ENCODE measurements at places on chromosomes 2 and 18. TPM values are rescaled to one million over a fixed set of nuclear protein-coding genes. Genes with fewer than 3 reads are reported as not detected.

DNA sequence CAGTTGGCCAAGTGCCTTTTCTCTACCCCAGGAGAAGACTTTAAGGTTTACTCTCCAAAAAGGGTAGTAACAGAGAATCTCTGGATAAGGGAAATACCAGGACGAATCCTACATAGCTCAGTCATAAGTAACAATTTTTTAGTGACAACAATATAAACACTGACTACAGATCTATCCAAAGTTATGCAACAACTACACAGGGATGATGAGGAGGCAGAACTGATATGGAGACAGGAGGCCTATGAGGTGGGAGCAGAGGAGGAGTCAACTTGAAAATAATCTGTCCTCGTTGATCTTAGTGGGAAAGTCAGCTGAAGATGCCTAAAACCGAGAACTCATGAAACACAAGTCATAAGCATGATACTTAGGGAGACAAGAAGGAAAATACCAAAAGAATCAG lies 40.2 kb downstream of the SLC35F5 start:
- DNase-seq: no peak

DNA sequence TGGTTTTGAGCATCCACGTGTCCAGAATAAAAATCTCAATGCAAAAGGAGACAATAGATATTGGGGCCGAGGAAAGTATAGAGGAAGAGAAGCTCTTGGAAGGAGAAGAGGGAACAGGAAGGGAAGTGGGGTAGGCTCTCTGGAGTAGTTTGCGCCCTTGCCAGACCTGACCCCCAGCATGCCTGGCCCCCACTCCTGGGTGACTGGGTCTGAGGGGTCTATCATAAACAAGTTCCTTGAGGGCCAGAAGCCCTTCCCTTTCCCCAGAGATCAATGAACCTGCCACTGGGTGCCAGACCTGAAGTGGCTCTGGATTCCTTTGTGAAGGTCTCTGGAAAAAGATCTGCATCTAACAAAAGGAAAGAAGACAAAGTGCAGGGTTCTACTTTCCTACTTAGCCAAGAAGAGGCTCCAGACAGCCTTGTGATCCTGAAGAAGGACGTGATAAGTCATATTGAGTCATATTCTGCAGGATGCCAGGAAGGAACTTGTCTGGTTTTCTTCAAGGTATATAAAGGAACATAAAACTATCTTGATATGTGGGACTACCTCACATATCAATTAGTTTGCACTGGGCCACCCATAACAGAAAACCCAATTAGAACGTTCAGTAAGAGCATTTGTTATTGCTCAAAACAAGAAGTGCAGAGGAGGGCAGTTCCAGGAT lies 18.7 kb upstream of the ATOH8 start:
- no peak for DNase-seq

- no peak for DNase-seq
Measured at GRCh38 chr2:8922431-8922830, 81.1 kb downstream of the MBOAT2 start.

GRCh38 chr2:227377467-227378351 lies 1.4 kb downstream of the TM4SF20 start:
- no peak for DNase-seq

DNA sequence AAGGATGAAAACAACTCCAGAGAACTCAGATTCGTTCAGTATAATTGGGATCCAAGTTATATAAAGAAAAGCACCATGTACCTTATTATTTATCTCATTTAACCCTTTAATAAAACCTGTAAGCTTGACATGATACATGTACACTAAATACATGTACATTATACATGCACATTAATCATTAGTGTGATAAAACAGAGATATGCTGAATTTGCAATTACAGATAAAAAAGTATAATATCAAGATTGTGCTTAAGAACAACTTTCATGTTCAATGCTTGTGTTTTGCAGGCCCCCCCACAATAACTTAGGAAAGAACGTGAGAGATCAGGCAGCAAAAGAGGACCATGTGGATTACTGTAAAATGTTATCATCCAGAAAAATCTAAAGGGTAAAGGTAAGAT lies 385.4 kb upstream of the GYPC start:
- DNase-seq: no peak

DNA sequence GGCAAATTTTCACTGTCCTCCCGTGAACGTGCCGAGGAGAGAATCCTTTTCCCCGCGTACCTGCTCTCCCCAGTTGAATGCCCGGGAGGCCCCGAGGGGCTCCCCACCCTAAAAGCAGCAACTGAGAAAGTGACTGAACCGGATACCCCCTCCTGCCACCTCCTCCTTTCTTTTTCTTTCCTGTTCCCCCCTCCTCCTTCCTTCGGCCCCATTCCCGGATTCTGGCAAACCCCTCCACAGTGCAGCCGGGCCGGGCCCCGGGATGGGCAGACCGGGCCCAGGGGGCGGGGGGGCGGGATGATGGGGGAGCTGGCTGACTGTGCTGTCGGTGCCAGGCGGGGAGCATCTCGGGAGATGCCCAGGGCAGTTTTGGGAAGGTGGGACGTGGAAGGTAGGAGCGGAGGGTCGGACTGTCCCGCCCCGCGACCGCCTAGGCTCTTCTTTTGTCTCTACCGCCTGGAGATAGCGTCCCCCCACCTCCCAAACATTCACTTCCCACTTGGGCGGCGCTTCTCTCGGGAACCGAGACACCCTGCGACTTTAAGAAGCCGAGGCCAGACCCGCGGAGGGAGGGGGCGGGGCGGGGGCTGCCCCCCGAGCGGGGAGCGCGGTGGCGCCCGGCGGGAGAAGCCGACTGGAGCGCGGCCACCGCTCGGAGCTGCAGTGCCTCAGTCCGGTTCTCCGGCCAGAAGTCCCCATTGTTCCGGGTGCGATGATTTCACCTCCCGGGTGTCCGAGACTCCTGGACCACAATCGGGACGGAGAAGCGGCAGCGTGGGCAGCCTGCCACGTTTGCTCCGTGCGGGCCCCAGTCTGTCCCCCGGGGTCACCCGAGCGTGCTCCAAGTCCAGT lies 8.2 kb downstream of the DLX2 start:
- DNase-seq: no peak

DNA sequence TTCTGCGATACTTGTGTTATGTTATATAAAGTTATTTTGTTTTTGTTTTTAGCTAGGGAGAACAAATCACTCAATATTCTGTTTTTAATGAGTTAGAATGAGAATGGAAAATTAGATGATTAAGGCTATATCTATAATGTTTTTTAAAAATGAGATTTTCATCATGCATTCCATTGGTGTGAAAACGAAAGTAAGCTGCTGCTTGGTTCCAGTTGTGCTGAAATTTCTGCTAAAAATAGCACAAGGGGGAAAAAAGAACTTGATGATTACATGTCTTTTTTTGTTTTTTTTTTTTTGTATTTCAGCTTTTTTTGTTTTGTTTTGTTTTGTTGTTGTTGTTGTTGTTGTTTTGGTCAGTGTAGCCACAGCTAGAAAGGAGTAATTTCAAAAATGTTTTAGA lies 242.6 kb upstream of the KCNJ3 start:
- DNase-seq: no peak

- DNase-seq: no peak
Measured at GRCh38 chr18:3411854-3412268, 38.1 kb upstream of the TGIF1 start.

DNA sequence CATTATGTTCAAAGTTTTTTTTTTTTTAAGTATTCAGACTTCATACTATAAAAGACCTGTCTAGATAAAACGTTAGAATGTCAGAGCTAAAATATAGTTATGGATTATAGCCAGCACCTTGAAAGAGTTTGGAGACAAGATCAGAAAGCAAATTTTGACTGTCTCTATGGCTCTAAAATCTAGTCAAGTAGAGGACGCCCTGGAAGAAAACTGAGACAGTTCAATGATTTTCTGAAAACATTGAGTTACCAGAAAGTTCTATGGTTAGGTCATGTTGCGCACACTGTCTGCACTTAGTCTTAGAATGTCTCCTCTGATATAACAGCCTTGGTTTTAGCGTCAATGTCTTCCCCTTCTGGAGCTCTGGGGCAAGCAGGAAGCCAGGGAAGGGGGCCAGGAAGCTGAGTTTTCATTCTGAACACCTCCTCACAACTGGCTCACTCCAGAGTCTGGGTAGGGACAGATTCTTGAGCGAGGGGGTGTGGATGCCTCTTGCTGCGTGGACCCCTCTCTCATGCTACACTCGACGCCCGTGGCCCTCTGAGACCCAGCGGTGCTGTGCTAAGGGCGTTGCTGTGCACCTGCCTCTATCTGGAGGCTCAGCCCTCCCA lies 99.5 kb downstream of the RNF144A start:
- no peak for DNase-seq

- no peak for DNase-seq
Measured at GRCh38 chr2:120354467-120354866, 8.5 kb downstream of the INHBB start.

DNA sequence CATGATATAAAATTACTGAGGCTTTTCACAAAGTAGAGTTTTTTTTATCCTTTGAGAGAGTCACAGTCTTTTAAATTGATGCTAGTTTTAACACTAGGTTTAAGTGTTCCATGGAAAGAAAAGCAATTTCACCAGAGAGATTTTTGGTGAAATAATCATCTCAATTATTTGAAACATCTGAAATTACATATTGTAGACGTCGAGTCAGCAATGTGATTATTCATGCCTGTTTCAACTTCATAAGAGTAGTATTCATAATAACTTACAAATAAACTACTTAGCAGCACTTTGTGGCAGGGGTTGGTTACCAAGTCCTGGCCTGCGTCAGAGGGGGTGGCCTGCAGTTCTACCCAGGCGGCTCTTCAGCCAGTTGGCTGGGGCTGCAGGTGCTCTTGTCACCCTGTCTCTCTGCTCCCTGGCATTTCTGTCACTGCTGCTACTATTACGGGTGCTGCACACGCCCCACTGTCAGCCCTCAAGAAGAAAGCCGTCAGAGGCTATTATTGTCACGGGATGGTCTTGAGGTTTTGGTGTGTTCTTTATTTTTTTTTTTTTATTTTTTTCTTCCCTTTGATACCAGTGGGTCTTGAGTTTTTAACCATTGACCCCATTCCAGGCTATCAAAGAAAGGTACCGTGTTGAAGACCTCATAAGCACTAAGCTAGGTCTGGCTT lies 50.4 kb downstream of the MALT1 start:
- no peak for DNase-seq

DNA sequence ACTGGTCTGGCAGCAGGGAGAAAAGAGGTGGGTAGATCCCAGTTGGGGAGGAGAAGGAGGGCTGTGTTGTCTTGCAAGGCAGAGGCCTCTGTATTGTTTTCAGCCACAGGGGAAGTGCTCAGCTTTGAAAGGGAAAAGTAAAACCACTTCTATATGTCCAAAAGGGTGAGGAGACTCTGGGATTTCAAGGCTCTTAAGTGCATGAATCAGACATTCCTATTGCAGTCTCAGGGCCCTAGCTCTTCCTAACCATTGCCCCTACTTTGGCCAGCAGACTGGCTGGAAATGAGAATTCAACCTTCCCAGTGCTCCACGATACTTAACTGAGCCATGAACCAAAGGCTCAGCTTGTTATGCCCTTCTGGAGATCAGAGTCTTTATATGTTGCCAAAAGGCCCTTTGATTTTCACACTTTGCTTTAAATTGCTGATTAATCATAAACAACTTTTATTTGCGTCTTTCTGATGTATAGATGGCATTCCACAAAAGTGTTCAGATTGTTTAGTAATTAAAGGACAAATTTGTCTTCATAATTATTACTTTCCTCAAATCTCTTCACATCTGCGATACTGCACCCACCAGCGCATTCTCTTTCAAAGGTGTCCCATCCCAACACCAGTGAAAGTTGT lies 313.8 kb upstream of the MMADHC start:
- DNase-seq: no peak

DNA sequence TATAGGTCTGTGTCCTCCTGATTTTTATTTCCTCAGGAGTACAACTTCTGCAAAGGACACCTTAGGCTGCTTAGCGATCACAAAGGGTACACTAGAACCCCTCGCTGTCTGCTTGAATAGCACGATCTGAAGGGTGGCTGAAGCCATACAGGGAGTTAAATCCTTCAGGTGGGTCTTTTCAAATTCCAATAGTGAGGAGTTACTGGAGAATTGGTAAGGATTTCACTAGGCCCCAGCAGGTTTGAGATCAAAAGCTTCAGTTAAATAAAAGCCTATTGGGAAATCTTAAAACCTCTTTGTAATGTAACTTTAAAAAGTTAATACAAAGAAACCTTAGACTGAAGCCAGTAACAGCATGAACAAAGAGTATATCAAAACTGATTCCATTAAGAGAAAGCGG lies 613.1 kb downstream of the ZEB2 start:
- no peak for DNase-seq

GRCh38 chr2:55511508-55512124 lies 7.9 kb upstream of the CFAP36 start:
- peak; percentile 11 for DNase-seq

GRCh38 chr2:151792589-151792988 lies 35.6 kb downstream of the ARL5A start:
- no peak for DNase-seq

Gene L3MBTL4
- total RNA-seq: 2.9 TPM

Gene GNAL
- 40.9 TPM for total RNA-seq

Data from cerebellum (tissue), 4 donors.